ENCODE measurements at places on chromosomes 4 and X. TPM values are rescaled to one million over a fixed set of nuclear protein-coding genes. Genes with fewer than 3 reads are reported as not detected.

The FAT4 gene
- total RNA-seq = 1.6 TPM

The SHOX gene
- not detected for total RNA-seq

The KLB gene
- 0.13 TPM for total RNA-seq

The MAGEA2B gene
- total RNA-seq = not detected

The SPANXN3 gene
- not detected for total RNA-seq

The WNK3 gene
- total RNA-seq = 0.15 TPM

The IQCM gene
- not detected for total RNA-seq

The MAGEA10 gene
- not detected for total RNA-seq

The TMEM271 gene
- not detected for total RNA-seq

The TMPRSS11B gene
- not detected for total RNA-seq

The GAB3 gene
- 3.4 TPM for total RNA-seq

The PLS3 gene
- total RNA-seq = 21.7 TPM

The PABPC1L2B gene
- total RNA-seq = not detected

The CNKSR2 gene
- 0.11 TPM for total RNA-seq

The NEXMIF gene
- total RNA-seq = not detected

The SLC25A5 gene
- 52.9 TPM for total RNA-seq

The CLDN2 gene
- not detected for total RNA-seq

The MAGED1 gene
- 17.9 TPM for total RNA-seq

The GSX2 gene
- total RNA-seq = not detected

The USP17L12 gene
- total RNA-seq = not detected

The TRAPPC2 gene
- total RNA-seq = 4.0 TPM

The SLITRK2 gene
- total RNA-seq = 0.09 TPM

The FABP2 gene
- not detected for total RNA-seq

The KCND1 gene
- total RNA-seq = 0.30 TPM

The SRPX gene
- 22.5 TPM for total RNA-seq

The MAGEA1 gene
- total RNA-seq = not detected

The DLG3 gene
- total RNA-seq = 1.5 TPM

The PASD1 gene
- not detected for total RNA-seq

The MAGEA12 gene
- not detected for total RNA-seq

The DDIT4L gene
- total RNA-seq = 264 TPM

The HSD17B13 gene
- total RNA-seq = 0.10 TPM

The MAMLD1 gene
- 2.2 TPM for total RNA-seq

The SATL1 gene
- total RNA-seq = not detected

The KIT gene
- 0.92 TPM for total RNA-seq

The HPGD gene
- 4.1 TPM for total RNA-seq

The EXOC1L gene
- not detected for total RNA-seq

The PNCK gene
- 1.9 TPM for total RNA-seq

The YIPF7 gene
- 24.6 TPM for total RNA-seq

The IRS4 gene
- total RNA-seq = not detected

The SYN1 gene
- 0.84 TPM for total RNA-seq

The CFP gene
- 1.5 TPM for total RNA-seq

The NOA1 gene
- 19.9 TPM for total RNA-seq

The ENPEP gene
- 4.3 TPM for total RNA-seq

The ATP1B4 gene
- 8.5 TPM for total RNA-seq

The PACRGL gene
- 8.1 TPM for total RNA-seq

The FAM47A gene
- total RNA-seq = not detected

The CRMP1 gene
- total RNA-seq = 0.39 TPM

The FAM133A gene
- total RNA-seq = not detected

The KIF4A gene
- total RNA-seq = 0.07 TPM

The F8A2 gene
- total RNA-seq = not detected

The MTMR1 gene
- 27.9 TPM for total RNA-seq

The TREX2 gene
- not detected for total RNA-seq

The PHEX gene
- 0.04 TPM for total RNA-seq

The TEX13D gene
- not detected for total RNA-seq

The FANCB gene
- total RNA-seq = 0.11 TPM

The FAM156B gene
- total RNA-seq = 2.0 TPM

The CYP4V2 gene
- total RNA-seq = 6.8 TPM

The SLC49A3 gene
- total RNA-seq = 3.1 TPM

The DACH2 gene
- not detected for total RNA-seq

The ARX gene
- total RNA-seq = 2.7 TPM
